ENCODE measurements at places on chromosomes 3 and 15. TPM values are rescaled to one million over a fixed set of nuclear protein-coding genes. Genes with fewer than 3 reads are reported as not detected.

GRCh38 chr15:59330649-59331048 is 42.0 kb downstream of the MYO1E start:
- DNase-seq, result no peak

DNA sequence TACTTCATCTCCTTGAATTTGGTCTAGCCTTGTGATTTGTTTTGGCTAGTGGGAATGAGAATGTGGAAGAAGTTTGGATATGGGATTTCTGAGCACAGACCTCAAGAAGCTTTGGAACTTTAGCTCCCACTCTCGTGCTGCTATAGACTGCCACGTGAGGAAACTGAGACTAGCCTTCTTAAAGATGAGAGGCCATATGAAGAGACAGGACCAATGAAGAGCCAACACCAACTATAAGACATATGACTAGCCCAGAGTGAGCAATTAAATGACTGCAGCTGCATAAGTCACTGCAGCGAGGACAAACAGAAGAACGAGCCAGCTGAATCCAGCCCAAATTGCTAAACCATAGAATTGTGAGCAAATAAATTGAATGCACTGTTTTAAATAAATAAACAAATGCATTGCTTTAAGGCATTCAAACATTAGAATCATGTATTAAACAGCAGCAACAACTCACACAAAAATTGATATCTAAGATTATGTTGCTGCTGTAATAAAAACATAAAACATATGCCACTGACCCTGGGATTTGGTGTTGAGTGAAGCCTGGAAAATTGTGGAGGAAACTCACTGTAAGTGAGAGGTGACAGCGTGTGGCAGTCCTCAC is 15.7 kb upstream of the CNTN4 start:
- DNase-seq, result no peak

GRCh38 chr3:189952272-189952671 is 168.4 kb downstream of the P3H2 start:
- DNase-seq, result no peak

- DNase-seq, result no peak
Measured at GRCh38 chr15:65948383-65948782, 79.1 kb downstream of the RAB11A start.

IQCB1 gene
- total RNA-seq, result 15.9 TPM

DNA sequence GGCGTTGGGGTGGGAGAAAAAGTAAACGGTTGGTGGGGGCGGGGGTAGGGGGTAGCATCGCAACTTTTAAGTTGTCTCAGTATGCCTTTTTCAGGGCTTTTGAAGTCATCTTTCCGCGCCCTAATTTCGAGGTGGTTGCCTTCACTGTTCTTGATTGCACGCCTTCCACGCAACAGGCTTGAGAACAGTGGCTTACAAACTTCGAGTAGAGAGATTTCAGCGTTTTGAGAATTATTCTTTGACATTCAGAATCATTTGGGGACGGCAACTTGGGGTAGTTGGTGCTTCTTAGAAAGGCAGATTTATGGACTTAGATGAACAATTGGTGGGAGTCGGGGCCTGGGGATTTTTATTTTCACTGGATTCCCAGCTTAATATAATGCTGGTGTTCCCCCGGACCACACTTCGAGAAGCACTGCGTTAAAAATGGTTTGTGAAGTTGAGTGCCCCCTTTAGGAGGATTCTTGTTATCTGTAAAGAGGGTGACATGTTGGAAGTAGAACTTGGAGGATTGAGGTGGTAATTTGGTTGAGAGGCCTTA is 880 bp downstream of the PPP4R2 start:
- peak; percentile 59 for DNase-seq

DNA sequence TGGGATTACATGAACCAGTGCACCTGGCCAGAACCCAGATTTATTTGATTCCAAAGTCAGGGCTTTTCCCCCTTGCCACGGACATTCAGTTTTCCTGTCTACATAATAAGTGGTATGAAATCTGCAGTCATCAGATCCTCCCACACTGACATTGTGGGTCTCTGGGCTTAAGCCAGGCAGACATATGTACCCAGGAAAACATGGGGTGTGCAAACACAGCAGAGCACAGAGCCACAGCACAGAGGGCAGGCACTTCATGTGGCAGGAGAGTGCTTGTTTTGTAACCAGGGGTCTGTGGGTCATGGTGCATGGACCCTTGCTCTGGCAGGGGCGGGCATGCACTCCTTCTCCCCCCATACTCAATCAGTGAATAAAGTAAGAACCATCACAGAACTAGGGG is 6.1 kb upstream of the ABTB1 start:
- DNase-seq, result no peak

DNA sequence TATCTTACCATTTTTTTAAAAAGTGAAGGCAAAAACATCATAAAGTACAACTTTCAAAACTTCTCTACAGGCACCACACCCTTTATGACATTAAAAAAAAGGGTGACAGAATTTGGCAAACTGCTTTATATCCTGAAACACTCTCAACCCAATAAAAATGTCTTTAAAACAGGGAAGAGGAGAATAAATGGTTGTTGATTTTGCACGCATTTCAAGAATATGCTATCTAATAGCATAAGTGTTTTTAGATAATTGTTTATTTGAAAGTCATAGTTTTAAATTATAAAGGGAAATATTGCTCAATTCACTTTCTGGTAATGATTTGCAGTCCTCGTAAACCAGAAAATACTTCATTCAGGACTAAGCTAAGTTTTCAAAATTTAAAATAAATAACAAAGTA is 1.7 kb upstream of the PCOLCE2 start:
- no peak for DNase-seq

EPHA3 gene
- total RNA-seq, result 12.7 TPM

DNA sequence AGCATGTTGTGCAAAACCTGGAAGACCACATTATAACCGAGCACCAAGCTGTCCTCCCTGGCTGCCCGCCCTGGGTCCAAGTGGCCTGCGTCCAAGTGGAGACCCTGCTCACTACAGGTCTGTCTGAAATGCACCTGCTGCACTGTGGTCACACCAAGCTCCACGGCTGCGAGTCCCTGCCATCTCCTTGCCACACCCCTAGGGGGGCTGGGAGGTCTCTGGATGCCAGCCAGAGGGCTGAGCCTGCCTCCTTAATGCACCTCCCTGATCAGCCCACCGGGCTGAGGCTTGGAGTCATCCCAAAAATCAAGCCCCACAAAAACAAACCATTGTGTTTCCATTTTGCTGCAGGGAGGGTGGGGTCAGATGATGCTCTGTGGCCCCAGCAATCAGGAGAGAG is 187.1 kb downstream of the MEGF11 start:
- no peak for DNase-seq

GPR176 gene
- 173 TPM for total RNA-seq

GPR27 gene
- not detected for total RNA-seq

GUCA1C gene
- total RNA-seq, result not detected

ADAMTSL3 gene
- total RNA-seq, result 0.72 TPM

PLCH1 gene
- total RNA-seq, result 0.36 TPM

- no peak for DNase-seq
Measured at GRCh38 chr15:79265987-79266579, 16.4 kb upstream of the ANKRD34C start.

ACVR2B gene
- total RNA-seq, result 2.9 TPM

- DNase-seq, result no peak
Measured at GRCh38 chr3:179739816-179740594, 87.2 kb downstream of the USP13 start.

- no peak for DNase-seq
Measured at GRCh38 chr15:97899981-97900380, 60.5 kb upstream of the ARRDC4 start.

DNA sequence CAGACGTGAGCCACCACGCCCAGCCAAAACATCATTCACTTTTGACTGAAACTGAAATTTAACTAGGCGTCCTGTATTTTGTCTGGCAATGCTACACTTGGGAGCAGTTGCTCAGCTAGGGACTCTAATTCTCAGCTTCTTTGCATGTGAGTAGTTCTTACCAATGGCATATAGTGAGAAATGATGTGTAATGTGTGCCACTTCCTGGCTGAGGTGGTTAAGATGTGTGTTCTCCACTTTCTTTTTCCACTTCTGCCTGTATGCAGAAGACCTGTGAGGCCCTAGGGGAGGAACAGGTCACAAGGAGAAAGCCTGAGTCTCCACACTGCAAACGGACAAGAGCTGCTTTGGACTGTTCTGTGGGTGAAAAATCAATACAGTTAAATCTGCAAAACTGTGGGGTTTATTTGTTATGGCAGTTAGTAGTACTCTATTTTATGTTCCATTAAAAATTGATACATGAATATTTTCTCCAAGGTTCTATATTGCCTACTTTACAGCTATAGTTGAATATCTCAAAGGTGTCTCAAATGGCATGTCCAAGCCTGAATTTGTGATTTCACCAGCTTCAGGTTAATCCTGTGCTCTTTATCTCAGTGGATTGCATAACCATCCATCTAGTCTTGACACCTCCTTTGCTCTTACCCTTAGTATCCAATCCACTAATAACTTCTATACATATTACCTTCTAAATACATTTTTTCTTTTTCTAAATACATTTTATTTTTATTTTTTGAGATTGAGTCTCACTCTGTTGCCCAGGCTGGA is 59.3 kb downstream of the NR1D2 start:
- no peak for DNase-seq

DNA sequence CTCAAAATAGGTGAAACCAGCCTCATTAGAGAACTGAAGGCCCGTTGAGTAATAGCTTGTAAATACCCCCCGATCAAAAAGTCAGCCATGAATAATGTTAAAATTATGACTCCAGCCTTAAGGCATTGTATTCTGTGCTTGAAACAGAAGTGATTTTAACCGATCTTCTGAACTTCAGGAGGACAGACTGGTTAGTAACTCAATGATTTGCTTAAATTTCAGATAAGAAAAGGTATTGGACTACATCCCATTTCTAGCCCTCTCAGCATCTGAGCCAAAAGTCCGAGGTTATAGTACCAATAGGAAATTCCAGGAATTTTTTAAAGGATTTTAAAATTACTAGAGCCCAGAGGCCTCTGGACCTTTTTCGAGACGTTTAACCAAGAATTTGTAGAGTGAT is 67.7 kb upstream of the FGF12 start:
- DNase-seq, result no peak

DNA sequence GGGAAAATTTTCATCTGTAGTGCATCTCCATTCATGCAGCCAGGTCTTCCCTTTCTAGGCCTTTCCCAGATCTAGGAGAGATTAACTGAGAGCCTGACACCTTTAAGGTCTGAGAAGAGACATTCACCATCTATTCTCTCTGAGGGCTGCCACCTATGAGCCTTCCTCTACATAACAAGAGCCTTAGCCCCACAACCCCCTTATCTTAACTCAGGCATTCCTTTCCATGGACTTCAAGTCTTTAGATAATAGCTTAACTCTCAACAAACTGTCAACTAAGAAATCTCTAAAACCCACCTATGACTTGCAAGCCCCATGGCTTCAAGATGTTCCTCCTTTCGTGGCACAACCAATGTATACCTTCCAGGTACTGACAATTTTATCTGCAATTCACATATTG is 121.0 kb downstream of the GABRB3 start:
- DNase-seq, result no peak

- peak; percentile 95 for DNase-seq
Measured at GRCh38 chr15:92069308-92070250, 216.1 kb downstream of the SLCO3A1 start.

NPAP1 gene
- not detected for total RNA-seq

ZPLD1 gene
- total RNA-seq, result under 0.01 TPM

ITIH1 gene
- not detected for total RNA-seq

- no peak for DNase-seq
Measured at GRCh38 chr15:56736308-56736707, 3.0 kb upstream of the ZNF280D start.

DNA sequence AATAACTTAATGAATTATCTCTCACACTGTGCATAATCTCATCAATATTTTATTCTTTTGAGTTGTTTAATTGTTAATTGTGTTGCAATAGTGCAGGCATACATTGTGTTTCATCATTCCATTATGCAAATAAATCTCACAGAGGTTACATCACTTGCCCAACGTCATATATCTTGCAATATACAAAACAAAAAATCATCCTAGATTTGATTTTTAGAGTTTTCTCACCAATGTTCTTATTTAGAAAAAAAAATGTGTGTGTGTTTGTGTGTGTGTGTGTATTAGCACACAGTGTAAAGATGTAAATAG is 662.5 kb upstream of the GBE1 start:
- no peak for DNase-seq

GRCh38 chr3:52742418-52743041 is 28.2 kb downstream of the NEK4 start:
- DNase-seq, result no peak

CEMIP gene
- total RNA-seq, result 687 TPM

DNA sequence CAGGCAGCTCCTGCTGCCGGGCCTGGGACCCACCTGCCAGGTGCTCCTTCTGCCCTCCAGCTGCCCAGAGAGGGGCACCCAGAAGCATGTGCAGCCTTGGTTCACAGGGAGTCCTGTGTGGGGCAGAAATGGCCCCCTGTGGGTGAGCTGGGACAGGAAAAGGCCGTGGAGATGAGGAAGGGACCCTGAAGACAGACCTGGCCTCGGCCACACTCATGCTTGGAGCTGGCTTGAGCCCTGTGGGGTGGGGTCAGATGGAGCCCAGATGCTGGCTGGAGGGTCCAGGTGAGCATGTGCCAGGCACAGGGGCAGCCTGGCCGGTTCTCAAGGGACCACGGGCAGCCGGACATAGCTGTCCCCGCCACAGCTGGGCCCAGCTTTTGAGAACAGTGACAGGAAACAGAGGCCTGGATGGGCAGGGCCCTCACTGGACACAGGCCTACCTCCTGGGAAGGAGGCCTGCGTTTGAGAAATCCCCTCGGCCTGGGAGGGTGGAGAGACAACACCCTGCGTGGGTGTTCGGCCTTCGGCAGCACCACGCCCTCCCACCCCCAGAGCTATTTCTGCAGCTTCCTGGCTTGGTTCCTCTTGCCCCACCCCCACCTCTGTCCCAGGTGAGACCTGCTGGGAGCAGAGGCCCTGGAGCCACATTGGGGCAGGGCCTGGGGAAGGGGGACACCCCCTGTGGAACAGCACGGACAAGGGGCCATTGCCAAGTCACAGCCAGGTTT is 132.6 kb upstream of the MEF2A start:
- no peak for DNase-seq

GRCh38 chr3:5650303-5650702 is 462.8 kb downstream of the EDEM1 start:
- DNase-seq, result no peak

GRCh38 chr15:48834756-48835155 is 23.9 kb upstream of the CEP152 start:
- DNase-seq, result no peak

- DNase-seq, result no peak
Measured at GRCh38 chr3:45078910-45079522, 52.9 kb downstream of the CLEC3B start.

GP9 gene
- not detected for total RNA-seq

LRTM1 gene
- total RNA-seq, result not detected

NDUFAF3 gene
- 43.4 TPM for total RNA-seq

GHRL gene
- not detected for total RNA-seq

HRG gene
- not detected for total RNA-seq

MME gene
- 102 TPM for total RNA-seq

GRCh38 chr3:170751083-170751898 is 118.7 kb downstream of the RPL22L1 start:
- no peak for DNase-seq

DNA sequence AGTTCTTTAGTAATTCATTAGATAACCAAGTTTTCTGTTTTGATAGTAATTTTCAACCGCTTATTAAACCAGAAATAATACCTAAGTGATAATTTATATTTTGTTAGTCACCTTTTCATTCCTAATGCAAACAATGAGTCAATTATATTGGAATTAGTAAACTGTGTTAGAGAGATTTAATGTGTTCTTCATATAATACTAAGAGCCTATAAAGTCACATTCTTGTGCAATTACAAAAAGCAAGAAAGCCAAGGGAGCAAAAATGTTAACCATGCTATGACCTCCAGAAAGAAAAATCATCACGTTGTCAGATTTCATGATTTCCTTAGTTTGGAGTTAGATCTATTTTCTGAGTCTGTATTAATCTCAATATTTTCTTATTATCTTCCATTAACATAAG is 108.8 kb upstream of the SAMMSON start:
- no peak for DNase-seq
